ENCODE measurements at places on chromosomes 2 and 18.
A peak's percentile ranks its signal among the peaks of the same experiment; 100 is the strongest.

DNA sequence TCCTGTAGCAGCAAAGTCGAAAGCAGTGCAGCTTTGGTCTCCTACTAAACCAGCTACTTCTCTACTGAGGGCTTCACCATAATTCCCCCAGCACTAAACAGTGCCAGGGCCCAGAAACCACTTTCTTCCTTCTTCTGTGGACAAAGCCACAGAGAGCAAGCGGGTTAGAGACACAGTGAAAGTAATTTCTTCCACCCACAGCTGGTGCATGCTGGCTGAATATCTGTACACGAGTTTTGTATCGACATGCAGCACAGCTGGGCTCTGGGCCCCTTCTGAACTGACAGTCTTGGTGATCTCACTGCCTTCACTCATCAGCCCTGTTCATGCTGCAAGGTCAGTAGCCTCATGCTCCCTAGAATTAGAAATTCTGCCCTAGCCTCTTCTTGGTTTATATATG lies 74.0 kb upstream of the SULT1C3 start:
- DNase-seq: no peak

DNA sequence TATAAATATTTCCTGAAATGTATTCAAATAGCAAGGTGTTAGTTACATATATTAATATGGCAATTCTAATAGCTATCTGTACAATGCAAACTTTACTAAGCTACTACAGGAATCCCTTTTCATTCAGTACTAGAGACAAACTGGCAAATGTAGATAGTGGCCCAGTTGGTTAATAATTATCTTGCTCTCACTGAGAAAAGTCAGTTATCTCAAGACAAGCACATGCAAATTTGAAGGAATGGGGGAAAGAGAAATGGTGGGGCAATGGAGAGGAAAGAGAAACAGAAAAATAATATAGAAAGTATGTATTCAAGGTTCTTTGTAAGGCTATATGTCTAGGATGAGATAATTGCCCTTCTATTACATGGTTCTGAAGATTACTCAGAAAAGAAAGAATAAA lies 280.0 kb downstream of the FIGN start:
- no peak for DNase-seq

DNA sequence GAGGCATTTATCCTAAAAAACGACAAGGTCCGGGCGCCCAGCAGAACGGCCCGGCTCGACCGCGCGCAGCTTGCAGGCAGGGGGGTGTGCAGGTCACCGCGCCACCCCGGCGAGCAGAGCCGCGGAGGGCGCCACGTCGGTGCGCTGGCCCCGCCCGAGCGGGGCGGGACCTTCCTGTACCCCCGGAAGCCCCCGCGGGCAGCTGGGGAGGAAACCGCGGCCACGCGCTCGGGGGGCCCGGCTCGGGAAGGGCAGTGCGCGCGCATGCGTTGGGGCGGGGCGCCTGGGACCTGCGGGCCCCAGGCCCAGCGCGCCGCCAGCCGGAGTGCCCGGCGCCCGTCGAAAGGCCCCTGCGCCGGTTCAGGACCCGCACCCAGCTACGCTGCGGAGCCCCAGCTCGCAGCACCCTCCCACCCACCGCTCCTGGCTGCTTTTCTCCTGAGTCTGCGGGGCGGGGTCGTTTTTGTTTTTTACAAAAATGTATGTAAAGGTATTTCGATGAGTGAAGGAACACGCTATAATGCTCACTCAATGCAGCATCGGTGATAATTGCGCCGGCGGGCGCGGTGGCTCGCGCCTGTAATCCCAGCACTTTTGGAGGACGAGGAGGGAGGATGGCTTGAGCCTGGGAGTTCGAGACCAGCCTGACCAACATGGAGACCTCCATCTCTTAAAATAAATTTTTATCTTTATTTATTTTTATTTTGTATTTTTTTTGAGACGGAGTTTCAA lies 47.7 kb upstream of the POMC start:
- no peak for DNase-seq

GRCh38 chr18:23056315-23056714 lies 79.0 kb upstream of the CABLES1 start:
- DNase-seq: no peak

DNA sequence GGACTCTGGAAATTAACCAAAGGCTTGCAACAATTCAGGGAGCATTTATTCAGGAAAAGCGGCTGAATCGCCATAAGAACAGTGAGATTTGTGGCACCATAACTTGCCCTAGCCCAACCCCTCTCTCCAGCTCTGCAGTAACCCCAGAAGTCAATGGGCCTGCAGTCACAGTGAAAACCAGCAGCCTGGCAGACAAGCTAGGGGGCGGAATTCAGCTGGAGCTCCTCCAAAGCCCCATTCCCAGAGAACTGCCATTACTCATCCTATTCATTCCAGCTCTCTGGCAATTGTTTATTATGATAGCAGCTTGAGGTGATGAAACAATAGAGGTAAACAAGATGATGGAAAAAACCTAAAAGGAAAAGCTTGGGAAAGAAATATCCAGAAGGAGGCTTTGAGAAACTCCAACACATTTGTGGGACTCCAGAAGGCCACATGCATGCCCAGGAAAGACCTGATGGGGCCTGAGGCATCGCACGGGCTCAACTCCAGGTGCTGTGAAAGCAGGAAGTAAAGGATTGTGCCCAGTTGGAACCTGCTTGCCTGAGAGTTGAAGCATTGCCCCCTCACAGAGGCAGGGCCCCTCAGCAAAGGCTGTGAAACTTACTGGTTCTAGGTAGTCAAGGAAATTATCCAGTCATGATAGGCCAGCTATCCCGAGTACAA lies 126.7 kb downstream of the TWIST2 start:
- DNase-seq: peak; percentile 89

DNA sequence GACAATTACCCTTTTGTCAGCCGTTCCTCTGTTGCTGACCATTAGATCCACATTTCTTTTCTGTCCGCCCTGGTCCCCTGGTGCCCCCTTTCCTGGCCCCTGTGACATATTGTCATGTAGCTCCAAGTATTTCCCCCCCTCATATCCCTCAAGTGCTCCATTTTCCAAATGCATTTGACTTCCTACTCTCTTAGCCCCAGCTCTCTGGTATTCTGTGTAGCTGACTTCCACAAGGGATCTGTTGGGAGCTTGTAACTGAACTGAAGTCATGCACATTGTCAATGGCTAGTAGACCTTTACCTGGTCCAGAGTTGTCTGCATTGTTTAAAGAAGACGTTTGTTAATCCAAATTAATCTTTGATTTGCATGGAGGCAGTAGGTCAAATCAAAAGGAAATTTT lies 34.8 kb downstream of the LIPG start:
- DNase-seq: no peak

DNA sequence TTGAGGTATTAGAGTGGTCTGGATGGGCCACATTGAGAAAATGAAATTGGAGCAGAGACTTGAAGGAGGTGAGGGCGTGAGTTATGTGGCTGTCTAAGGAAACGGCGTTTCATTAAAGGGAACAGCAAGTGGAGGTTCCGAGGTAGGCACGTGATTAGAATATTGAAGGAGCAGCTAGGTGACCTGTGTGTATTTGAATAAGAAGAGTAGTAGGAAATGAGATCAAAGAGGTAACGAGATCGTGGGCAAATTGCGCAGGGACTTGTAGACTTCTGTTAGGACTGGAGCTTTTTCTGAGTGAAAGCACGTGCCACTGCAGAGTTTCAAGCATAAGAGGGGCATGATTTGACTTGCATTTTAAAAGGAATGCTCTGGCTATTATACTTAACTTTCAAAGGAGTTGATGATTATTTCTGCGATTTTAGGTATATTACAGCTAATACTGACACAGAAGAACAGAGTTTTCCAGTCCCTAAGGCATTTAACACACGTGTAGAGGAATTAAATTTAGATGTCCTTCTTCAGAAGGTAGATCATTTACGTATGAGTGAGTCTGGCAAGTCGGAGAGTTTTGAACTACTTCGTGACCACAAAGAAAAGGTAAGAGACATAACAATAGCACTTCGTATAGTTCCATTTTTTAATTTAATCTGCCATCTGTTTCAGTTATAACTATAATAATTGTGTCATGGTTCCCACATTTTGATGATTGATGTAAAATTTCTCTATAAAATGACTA lies 48.7 kb downstream of the RMDN2 start:
- no peak for DNase-seq

DNA sequence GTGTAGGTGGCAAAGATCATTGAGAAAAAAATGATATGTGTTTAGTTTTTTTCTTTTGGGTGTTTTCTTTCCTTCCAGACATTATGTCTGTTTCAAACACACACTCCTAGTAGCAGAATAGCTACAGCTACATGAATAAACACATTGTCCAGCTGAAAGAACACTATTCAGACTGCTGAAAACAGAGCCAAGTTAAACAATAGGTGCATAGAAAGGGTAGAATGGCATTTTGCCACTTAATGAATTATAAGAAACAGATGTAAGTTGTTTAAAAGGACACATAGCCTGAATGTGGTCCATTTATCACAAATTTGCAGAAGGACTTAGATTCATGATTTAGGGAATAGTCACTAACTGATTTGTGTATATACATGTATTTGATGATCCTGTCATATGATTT lies 20.1 kb downstream of the CTLA4 start:
- DNase-seq: no peak

GRCh38 chr2:207505728-207506127 lies 24.0 kb upstream of the CREB1 start:
- DNase-seq: peak; percentile 91

DNA sequence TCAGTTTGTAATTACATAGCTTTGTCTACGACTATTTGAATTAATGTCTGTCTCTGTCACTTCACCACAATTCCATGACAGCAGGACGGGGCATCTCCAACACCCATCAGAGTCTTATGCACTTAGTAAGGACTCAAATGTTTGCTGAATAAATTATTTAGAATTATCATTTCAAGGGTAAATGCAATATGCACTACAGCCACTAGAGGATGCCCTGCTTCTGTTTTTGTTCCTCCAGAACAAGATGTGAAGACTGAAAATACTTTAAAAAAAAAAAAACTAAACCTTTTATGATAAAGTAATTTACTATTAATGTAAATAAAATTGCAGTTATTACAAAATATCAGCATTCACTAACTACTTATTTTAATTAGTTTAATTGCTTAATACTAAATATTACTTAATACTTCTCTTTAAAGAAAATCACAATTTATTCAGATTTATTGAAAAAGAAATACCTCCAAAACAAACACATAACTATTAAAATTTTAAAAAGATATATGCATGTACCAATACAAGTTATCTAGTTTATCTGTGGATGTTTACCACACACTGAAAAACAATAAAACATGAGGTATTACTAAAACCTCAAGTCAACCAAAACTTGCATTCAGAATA lies 3.2 kb downstream of the PIGN start:
- DNase-seq: peak; percentile 65

DNA sequence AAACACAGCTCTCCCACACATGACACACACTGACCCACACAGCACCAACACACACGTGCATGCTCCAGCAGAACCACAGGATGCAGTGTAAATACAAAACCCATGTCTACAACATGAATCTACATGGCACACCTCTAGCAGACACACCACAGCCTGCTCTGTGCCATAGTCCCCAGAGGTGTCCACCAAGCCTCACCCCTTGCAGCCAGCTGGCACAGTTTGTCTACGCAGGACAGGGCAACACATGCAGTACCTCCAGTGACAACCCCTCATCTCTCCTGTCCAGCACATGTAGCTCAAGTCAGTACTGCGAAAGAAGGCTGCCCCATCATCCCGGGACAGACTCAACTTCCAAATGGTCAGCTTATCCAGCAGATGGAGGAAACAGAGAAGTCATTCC lies 18.9 kb downstream of the CELF4 start:
- no peak for DNase-seq

- no peak for DNase-seq
Observed at GRCh38 chr2:173286153-173286809, 68.4 kb upstream of the CDCA7 start.

GRCh38 chr2:9408641-9409151 lies 14.6 kb downstream of the ITGB1BP1 start:
- DNase-seq: peak; percentile 19

DNA sequence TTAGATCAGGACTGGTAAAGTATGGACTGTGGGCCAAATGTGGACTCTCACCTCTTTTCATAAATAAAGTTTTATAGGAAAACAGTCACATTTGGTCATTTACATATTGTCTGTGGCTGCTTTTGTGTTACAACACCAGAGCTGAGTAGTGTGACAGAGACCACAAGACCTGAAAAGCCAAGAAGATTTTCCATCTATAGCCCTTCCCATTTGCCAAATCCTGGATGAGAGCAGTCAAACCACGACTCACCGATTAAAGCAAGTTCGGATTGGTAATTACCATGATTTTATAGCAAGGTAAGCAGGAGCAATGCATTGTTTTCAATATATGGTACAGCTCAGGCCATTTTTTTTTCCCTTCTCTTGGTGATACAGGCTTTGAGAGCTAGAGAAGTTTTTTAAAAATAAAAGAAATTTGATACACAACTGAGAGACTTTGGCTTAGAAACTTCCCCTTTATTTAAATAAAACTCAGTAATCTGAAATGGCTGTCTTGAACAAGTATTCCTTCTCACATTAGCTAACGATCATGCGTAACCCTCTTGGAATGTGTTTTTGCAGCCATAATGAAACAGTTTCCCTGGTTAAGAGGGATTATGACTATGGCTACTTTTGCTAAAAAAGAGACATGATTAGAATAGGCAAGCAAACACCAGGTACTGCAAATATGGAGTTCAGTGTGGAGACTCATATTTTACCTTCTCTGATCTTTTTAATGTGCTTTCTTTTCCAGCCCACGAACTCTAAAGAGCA lies 9.5 kb upstream of the MALL start:
- peak; percentile 77 for DNase-seq

DNA sequence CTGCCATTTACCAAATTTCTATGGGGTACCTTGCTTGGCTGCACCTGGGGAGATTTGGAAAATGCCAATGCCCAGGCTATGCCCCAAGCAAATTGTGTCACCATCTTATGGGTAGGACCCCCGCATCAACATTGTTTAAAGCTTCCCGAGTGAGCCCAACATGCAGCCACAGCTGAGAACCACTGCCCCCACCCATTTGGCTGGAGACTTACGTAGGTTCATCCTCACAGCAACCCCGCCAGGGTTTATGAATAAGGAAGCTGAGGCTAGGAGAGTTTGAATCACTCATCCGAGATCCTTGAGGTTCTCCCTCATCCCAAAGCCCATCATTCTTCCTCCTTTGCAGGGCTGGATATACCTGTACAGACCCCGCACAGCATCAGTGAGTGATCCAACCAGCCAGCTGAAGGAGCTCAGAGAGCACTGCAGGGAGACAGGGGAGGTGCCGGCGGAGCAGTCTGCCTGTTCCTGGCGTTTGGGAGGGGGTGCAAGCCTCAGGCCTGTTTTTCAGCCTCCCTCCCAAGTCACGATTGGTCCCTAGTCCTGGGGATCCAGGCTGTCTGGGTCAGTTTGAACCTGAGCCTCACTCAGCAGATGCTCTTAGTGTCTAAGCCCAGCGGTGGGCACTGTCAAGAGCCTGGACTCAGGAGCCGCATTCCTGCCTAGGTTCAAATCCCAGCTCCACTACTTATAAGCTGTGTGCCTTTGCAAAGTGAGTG lies 164.9 kb downstream of the SMAD7 start:
- no peak for DNase-seq

Measured in M059J (cell line).